BJ (cell line): ENCODE measurements at places on chromosomes 7 and 10.

DNA sequence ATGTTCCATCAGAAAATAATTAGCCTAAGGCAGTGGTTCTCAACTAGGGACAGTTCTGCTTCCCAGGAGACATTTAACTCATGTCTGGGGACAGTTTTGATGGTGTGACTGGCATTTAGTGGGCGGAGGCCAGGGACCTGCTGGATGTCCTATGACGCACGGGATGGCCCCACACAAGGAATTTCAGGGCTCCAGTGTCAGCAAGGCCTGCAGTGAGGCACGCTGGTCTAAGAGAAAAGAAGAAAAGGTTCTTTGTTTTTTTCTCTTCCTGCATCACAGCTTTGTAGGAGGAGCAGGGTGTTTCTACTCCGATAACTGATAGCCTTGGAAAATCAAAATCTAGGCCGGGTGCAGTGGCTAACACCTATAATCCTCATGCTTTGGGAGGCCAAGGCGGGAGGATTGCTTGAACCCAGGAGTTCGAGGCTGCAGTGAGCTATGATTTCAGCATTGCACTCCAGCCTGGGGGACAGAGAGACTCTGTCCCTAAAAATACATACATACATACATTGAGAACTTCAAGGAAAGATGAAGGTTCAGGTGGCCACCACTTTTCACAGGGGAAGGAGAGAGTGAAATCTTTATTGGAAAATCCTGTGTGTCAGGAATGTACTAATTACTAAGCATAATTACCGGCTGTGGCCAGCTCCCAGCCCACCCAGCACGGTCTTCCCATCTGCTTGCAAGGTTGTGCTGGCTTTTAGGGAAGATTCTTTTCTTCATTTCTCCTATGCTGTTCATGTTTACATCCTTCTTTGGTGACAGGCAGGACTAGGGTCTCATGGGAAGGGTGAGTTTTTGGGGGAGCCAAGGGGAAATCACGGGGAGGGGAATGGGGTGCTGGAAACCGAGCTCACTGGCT, 150.4 kb downstream of the ACTR3B start:
- no peak for DNase-seq

GRCh38 chr10:130801784-130802183, 509.7 kb downstream of the TCERG1L start:
- DNase-seq: no peak

- no peak for DNase-seq
Measured at GRCh38 chr10:88082806-88083596, 219.6 kb downstream of the PTEN start.

- DNase-seq: no peak
Measured at GRCh38 chr7:48703466-48703865, 220.9 kb upstream of the CDC14C start.

GRCh38 chr10:130810856-130811255, 500.7 kb downstream of the TCERG1L start:
- DNase-seq: no peak
